ENCODE measurements at places on chromosomes 11 and 22.

DNA sequence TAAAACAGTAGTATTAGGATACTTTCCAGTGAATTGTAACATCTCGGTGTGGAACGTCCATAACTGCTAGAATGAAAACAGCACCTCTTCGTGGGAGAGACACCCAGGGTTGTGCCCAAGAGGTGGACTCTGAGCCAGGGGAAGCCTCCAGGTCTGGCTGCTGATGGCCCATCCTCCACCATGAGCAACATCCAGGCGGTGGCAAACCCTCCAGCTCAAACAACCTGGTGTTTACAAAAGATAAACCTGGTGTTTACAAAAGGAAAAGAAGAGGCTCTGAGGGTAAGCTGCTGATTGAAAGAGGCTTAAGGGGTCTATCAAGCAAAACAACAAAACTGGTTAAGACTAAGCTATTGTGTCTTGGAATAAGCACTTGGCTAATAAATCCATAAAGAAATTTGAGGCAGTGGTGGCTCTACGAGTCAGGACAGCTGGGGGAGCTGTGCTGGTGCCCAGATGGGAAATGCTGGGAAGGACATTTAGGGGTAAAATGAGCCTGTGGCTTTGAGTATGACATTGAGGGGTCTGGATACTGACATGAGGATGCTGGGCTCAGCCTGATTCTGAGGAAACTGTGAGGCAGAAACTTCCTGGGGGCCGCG is 909.0 kb downstream of the BRD1 start:
- DNase-seq = no peak

DNA sequence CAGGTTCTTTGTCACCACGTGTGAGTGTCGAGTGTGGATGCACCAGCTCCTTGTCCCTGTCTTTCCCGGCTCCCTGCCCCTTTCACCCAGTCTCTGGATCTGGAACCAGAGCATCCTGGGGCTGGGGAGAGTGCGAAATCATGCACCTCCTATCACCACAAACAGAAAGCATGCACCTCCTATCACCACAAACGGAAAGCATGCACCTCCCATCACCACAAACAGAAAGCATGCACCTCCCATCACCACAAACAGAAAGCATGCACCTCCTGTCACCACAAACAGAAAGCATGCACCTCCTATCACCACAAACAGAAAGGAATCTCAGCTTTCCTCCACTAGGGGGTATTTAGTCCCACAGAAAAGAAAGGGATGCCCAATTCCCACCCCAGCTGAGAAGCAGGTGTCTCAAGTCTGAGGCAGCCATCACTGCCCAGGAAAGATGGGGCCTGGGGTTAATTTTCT is 5.9 kb upstream of the GLB1L3 start:
- no peak for DNase-seq

GRCh38 chr11:80412604-80413003 is 971.8 kb upstream of the TENM4 start:
- DNase-seq = no peak

GRCh38 chr11:26483108-26483507 is 89.0 kb downstream of the MUC15 start:
- DNase-seq = no peak

DNA sequence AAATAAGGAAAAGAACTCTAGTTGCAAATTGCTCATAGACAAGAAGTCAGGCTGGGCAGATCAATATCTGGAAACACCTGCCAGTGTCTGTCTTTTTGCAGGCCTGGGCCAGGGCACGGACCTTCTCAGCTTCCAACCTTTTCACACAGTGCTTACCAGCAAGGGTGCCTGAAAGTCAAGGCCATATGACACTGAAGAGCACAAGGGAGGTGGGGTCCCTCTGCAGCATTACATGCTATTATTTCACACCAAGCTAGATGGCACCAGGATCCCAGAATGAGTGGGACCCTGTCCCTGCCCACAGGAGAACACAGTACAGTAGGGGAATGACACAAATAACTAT is 5.9 kb upstream of the PEX26 start:
- no peak for DNase-seq

DNA sequence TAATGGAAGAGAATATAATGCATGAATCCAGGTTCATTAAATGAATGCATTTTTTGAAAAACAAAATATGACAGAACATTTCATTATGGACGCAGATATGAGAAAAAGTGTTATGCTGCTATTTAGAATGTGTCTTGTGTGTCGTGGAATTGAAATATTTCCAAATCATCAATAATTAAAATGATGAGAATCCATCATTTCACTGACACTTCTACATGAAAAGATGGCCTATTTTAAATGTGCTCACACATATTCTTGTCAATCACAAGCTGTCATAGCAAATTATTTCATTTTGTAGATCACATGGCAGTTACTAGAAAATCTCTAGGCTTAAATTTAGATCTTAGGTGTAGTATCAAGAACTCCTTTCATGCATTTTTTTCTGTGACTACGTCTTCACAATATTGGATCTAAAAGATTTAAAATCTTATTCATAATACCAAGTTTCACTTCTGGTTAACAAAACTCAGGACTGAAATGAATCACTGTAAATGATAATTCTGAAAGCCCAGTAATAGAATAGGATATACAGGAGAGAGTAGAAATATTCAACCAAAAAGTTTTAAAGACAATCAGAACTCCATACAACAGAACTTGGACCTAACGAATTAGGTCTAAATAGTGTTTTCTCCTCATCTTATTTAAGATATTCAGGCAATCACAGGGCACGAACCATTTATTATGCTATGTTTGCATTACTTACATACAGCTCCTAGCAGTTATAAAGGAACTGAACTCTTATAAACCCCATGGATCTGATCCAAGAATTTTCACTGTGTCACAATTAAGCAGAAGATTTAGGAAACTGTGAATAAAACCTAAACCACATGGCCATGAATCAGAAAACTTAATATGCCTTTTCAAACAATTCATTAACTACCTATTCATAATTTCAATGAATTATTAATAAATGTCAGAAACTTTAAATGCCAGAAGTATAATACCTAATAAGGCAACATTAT is 67.7 kb downstream of the DCDC1 start:
- no peak for DNase-seq

GRCh38 chr11:84140386-84141169 is 854.4 kb upstream of the CCDC90B start:
- no peak for DNase-seq

GRCh38 chr11:47216121-47216798 is 1.5 kb downstream of the DDB2 start:
- peak; percentile 19 for DNase-seq

DNA sequence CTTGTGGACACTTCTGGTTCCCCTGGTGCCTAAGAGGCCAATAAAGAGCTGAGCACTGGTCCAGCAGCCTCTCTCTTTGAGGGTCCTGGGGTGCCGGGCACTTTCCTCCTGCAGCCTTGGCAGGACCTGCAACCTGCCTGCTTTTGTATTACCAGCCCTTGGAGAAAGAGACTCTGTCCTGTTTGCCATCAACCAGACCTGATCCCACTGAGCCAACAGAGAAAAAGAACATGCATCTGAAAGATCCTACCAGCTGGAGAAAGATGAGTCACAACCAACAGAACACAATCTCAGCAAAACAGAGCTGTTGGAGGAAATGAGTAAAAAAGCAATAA is 321.0 kb downstream of the DDX10 start:
- no peak for DNase-seq

- DNase-seq = no peak
These were observed 123.7 kb upstream of the CCDC90B start for GRCh38 chr11:83409891-83410290.

- no peak for DNase-seq
These were observed 21.5 kb upstream of the EMID1 start for GRCh38 chr22:29183971-29184848.

GRCh38 chr11:1873048-1873812 is 18.5 kb downstream of the PRR33 start:
- no peak for DNase-seq

- DNase-seq = no peak
These were observed 57.5 kb downstream of the GRK3 start for GRCh38 chr22:25621986-25622385.

GRCh38 chr22:30422481-30423300 is 2.9 kb upstream of the MTFP1 start:
- peak; percentile 77 for DNase-seq

DNA sequence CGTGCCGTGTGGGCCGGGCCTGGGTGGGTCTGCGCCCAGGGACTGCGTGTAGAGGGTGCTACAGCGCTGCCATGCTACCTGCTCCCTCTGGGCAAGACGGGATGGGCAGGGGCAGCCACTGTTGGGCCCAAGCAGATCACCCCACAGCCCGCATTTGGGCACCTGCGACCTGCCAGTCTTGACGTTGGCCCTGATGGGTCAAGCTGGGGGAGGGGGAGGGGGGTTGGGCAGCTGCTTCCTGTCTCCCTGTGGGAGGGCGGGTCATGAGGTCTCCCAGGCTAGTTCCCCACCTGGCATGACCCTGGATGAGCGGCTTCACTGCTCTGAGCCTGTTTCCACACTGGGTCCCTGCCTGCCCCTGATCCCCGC is 2.8 kb upstream of the RPS19BP1 start:
- DNase-seq = no peak

DNA sequence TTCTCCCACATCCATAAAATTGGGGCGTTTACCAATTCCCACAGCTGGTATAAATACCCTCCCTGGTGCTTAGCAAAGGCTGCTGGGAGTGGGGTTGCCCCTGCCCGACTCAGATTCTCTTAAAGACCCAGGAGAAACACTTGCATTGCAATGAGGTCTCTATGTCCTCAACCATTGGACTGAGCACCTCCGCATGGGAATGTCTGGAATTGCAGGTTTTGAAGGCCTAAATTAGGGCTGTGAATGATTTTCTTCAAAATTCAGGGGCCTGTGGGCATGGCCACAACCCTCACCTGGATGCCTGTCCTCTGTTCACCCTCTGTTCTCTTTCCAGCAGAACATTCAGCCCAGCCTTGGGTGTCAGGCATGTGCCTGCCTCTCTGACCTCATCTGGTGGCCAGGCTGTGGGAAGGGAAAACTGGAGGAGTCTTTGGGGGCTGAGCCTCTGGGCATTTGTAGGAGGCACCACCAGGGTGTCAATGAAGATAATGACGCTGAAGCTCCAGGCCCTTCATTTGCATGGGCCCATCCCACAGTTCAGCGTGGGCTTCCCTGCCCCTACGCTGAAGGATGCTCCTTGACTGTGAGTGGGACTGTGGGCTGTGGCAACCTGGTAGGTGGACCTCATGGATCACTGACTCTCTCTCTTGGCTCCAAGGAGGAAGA is 52.7 kb upstream of the MYEOV start:
- no peak for DNase-seq

- DNase-seq = no peak
These were observed 28.0 kb downstream of the TRIM66 start for GRCh38 chr11:8654503-8654902.

DNA sequence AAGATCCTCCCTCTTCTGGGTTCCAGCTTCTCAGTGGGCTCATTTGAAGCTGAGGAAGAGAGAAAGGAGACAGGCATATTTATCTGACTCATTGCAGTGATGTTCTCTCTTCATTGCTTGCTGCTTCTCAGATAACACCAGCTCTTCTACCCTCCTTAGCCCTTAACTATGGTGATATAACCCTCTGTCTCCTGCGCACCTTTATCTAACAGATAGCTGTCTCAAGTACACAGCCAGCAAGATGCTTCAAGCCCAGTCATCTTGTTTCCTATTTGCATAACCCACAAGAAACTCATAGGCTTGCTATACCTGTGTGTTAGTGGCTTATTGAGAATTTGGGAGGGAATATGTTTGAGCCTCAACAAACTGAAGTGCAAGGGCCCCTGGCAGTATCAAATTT is 12.6 kb downstream of the PRSS23 start:
- DNase-seq = no peak

DNA sequence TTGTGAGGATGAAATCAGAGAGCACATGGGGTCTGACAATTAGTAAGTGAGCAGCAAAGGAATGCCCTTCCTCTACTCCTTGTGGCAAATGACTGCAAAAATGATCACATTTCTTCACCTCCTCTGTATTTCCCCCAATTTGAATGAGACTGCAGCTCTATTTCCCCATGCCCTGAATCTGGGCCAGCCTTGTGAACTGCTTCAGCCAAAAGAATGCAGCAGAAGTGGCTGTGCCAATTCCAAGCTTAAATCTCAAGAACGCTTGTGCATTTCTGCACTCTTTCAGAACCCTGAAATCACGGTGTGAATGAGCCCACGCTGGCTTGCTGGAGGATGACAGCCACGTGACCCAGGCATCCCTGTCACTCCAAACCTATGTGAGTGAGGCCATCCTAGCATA is 9.9 kb downstream of the SLC43A3 start:
- DNase-seq = no peak

- DNase-seq = no peak
These were observed 31.1 kb upstream of the RAB30 start for GRCh38 chr11:83102834-83103233.

DNA sequence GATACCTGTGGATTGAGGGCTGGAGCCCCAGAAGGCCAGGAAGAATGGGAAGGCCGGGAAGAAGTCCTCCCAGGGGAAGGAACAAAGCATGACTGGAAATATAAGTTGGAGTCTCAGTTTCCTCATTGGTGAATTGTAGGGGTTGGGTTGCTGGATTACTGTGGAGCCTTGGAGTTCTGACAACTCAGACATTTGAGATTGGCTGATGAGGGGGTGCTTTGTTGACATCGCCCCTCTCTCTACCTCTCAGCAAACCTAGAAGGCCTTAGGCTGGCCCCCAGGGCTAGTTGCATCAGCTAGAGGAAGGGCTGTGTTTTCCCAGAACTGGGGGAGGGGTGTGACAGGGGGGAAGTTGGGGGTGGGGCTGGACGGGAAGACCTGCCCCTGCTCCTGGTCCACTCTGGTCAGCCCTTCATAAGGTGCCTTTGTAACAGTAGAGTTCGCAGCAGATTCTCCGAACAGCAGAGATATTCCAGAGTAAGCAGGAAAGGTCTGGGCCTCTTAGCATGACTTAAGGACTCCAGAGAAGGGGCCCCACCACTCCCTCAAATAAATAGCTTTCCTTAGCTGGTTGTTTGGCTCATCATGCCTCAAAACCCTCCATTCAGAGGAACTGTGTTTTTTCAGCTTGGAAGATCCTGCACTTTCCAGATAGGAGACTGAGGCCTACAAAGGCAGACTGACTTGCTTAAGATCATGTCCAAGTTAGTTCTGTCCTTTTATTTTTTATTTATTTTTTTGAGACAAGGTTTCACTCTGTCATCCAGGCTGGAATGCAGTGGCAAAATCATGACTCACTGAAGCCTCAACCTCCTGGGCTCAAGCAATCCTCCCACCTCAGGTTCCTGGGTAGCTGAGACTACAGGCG is 12.5 kb upstream of the THRSP start:
- no peak for DNase-seq

- no peak for DNase-seq
These were observed 1598.1 kb downstream of the FAM181B start for GRCh38 chr11:81135570-81135969.

- peak; percentile 69 for DNase-seq
These were observed 21.9 kb downstream of the PC start for GRCh38 chr11:66936311-66936711.

GRCh38 chr22:26671317-26672059 is 14.1 kb downstream of the MIAT start:
- no peak for DNase-seq

GRCh38 chr11:24755260-24755839 is 258.5 kb downstream of the LUZP2 start:
- no peak for DNase-seq

GRCh38 chr11:72241291-72241781 is 2.6 kb downstream of the PHOX2A start:
- DNase-seq = no peak

- DNase-seq = no peak
These were observed 9.8 kb downstream of the CD82 start for GRCh38 chr11:44575288-44575672.

- DNase-seq = no peak
These were observed 5.2 kb downstream of the PITPNM1 start for GRCh38 chr11:67499808-67500483.

Measured in NCI-H460 (cell line).